ENCODE measurements at places on chromosomes 4 and X.

- DNase-seq = no peak
Measured at GRCh38 chr4:47505666-47506065, 20.6 kb downstream of the ATP10D start.

- no peak for DNase-seq
Measured at GRCh38 chr4:3765271-3766035, 732 bp upstream of the ADRA2C start.

- DNase-seq = no peak
Measured at GRCh38 chr4:33262824-33263223, 2542.7 kb downstream of the PCDH7 start.

DNA sequence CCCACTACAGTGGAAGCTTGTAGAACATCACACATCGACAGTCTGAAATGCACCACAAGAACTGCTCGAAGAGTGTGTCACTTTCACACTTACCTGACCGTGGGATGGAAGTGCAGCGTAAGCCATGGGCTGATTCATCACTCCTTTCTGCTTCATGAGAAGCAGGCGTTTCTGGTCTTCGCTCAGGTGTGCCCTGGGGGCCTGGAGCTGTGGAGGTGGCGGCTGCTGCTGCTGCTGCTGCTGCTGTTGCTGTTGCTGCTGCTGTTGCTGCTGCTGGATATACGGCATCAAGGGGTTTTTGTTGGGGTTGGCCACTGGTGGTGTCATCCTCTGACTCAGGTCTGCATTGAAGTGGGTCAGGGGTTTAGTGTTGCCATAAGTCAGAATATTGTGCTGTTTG lies 223.6 kb downstream of the MGST2 start:
- no peak for DNase-seq

DNA sequence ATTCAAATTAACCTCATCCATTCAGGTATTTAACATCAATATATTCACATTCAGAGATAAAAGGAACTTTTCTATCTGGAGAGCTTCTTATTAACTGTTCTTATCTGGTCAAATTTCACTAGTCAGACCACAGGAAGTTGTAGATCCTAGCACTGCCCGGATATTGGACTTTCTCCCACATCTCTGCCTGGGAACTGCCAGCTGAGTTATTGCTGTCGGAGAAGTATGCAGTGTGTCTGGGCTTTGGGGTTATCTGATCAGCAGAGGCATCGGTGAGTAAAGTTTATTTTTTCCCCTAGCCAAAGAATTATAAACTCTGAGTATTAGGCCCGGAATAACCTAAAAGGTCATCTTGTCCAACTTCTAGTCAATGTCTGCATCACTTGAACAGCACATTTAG lies 45.1 kb downstream of the OR13H1 start:
- no peak for DNase-seq

DNA sequence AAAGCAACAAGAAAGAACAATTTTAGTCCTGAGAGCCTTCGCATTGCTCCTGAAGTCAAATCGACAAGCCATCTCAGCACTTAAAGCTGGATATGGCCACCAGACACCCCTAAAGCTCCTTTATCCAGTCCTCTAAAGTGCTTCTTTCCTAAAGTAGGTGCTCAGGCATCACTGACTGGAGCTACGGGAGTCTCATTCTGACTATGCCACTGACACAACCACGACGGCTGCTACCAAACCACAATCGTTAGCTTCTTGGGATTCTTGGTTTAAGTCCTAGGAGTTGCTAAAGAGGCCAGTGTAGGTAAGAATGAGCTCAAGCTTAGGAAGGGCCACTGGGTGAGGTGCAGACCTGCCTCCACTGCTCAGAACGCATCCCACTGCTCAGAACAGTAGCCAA lies 1.0 kb downstream of the SLC10A6 start:
- no peak for DNase-seq

DNA sequence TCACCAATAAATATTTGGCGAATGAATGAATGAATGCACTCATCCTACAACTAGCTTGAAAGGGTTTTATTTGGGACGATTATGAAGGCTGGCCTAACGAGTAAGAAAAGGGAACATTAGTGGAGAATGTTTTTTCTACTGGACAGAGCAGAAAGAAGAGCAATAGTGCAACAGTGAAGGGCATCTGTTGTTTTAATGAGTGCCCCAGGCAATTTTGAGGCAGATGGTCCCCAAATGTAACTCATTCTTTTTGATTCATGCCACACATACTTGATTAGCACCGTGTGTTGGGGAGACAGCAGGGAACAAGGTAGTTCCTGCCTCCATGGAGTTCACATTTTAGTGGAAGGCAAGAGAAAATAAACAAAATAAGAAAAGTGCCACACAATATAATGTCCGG lies 22.7 kb upstream of the INTS6L start:
- DNase-seq = no peak

- DNase-seq = no peak
Measured at GRCh38 chr4:1771555-1772305, 21.4 kb upstream of the FGFR3 start.

- no peak for DNase-seq
Measured at GRCh38 chr4:187027272-187027671, 303.6 kb upstream of the FAT1 start.

GRCh38 chr4:76758290-76758882 lies 139.6 kb downstream of the SOWAHB start:
- DNase-seq = no peak

DNA sequence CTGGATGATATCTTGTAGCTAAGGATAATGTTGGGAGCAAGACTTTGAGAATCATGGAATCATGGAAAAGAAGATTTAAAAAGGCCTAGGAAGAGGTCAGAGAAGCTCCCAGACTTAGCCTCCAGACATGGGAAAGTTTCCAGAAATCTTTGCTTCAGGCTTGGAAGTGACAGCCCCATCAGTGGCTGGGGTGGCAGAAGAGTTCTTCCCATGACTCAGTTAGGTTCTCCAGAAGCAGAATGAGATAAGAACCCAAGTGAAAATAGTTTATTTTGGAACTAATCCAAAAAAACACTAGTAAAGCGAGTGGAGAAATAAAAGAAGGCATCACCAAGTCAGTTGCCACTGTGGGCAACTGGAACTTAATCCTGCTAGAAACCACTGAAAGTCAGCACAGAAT lies 506.9 kb downstream of the MID1IP1 start:
- DNase-seq = no peak

GRCh38 chr4:184806711-184807110 lies 19.1 kb downstream of the ACSL1 start:
- DNase-seq = no peak

DNA sequence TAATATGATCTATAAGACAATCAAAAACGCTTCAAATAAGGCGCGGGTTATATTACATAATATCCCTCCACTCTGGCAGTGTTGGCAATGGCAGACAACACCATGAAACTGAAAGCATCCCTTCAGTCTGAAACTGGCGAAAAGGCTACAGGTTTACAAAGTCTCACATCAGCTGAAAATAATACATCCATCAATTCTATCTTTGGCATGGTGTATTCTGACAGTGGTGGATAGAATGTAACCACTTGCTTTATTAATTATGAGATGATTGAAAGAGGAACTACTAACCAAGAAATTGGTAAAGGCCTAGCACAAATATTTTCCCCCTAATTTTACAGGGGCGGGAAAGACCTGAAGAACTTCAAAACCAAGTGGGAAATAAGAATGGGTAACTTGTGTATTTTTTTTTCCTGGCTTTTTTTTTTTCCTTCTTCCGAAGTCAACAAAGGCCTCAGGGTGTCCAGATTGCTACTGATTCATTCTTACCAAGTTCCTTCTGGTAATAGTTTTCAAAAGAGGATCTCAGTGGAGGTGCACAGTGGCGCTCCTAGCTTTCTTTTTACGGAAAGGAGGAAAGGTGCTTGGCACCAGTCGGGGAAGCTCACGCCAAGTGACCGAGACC lies 728 bp downstream of the UBA6 start:
- DNase-seq = peak; percentile 32

DNA sequence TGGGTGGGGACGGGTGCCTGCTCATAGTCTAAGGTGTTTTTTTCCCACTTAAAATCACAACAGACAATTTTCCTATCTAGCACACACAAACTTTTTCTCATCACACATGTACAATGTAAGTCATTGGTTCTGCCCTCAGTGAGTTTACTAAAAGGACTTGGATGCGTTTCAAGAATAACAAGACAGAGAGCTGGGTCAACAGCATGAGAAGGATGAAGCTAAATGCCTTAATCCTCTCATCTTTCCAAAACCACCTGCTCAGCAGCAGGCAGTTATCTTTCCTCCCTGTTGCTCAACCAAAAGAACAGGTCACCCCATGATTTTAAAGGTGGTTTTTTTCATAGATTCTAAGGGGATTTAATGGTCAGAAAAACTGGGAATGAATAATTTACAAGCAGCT lies 40.1 kb downstream of the OFD1 start:
- DNase-seq = no peak

DNA sequence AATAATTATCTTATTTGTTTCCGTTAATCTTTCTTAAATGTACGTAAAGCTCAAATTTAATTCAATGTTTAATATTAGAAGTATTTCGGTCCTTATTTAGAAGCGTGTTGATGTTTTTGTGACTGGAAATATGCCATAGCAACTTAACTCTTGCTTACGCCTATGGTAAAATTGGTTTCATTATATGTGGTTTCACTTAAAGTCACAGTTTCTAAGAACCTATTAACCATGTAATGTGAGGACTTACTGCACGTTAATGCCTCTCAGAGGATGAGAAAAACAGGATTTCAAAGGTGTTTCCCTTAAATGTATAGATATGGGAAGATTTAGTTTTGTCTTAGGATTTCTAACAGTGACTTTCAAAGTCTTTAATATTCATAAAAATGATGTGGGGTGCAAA lies 206.4 kb upstream of the IL15 start:
- DNase-seq = no peak

- peak; percentile 80 for DNase-seq
Measured at GRCh38 chr4:115515366-115515765, 401.9 kb upstream of the NDST4 start.

DNA sequence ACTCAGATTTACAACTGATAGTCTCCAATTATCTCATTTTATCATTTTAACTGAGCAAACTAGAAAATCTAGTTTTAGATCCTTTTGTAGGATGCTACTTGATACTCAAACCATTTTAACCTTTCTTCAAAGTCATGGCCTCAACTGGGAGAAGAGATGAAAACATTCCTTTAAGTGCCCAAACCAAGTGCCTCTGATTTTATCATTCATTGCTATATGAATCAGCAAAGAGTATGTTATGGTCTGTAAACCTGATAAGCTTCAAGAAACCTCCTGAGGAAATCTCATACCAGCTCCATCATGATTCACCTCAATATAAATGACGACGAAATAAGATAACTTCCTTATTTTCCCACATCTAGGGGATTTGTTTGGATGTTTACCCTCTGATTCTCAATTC lies 119.9 kb downstream of the FAM13A start:
- no peak for DNase-seq

DNA sequence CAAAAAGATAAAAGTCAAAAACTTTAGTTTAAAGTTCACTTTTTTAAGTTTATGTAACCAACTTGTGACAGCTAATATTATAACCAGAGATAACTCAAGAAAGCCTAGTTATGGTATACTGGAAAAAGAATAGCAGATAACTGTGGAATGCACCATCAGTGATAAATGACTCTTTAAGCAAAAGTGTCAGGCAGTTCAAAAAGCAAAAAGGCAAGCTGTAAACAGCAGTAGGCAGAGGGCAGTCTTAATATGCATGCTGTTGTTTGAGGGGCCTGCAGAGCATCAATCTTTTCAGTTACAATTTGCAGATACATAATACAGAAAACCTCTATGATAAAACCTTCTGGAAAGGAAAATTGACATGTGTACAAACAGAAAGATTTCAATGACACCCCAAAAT lies 81.8 kb upstream of the JADE1 start:
- DNase-seq = no peak

GRCh38 chr4:140103676-140104075 lies 50.3 kb downstream of the MAML3 start:
- peak; percentile 86 for DNase-seq

DNA sequence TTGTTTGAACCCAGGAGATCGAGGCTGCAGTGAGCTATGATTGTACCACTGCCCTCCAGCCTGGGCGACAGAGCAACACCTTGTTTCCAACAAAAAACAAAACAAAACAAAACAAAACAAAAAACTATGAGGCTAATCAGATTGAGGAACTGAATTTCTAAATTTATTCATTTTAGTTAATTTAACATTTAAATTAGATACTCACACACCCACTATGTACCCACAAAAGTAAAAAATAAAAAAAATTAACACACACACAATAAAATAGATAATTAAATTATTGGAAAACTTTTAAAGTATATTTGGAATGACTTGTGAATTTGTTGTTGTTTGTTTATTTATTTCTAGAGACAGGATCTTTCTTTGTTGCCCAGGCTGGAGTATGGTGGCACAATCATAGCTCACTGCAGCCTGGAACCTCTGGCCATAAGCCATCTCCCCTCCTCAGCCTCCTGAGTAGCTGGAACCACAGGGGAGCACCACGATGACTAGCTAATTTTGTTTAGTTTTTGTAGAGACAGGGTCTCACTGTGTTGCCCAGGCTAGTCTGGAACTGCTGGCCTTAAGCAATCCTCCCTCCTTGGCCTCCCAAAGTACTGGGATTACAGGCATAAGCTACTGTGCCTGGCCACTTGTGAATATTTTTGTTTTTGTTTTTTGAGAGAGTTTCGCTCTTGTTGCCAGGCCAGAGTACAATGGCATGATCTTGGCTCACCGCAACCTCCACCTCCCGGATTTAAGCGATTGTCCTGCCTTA lies 9.8 kb upstream of the ZNF157 start:
- no peak for DNase-seq

- DNase-seq = no peak
Measured at GRCh38 chr4:5467111-5467510, 241.2 kb downstream of the EVC2 start.

GRCh38 chr4:118171381-118171780 lies 137.1 kb downstream of the NDST3 start:
- no peak for DNase-seq

DNA sequence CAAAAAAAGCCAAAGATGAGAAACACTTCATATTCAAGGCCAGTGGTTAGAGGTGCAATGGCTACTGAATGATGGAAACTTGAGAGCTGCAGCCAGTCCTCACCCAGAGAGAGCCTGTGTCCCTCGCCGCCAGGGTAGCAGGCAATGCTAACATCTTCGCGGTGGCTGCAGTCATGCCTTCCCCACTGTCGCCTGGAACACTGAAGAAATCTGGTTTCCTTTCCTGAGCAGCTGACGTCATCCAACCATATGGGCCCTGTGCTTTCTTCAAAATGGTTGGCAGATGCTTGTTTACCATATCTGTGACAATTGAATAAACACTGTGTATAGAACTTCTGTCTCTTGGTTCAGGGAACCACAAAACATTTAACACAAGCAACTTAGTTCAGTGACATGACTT lies 39.7 kb downstream of the PRSS12 start:
- no peak for DNase-seq

DNA sequence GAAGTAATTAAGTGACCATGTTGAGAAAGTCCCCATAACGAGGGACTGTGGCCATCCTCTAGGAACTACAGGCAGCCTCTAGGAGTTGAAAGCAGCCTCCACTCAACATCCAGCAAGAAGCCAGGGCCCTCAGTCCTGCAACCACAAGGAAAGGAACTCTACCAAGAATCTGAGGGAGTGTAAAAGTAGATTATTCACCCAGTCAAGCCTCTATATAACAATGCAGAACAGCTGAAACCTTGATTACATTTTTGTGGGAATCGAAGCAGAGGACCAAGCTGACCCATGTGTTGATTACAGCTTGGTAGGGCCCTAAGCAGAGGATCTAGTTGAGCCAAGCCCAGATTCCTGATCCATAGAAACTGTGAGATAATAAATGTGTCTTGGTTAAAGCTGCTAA lies 17.1 kb downstream of the RPS6KA6 start:
- DNase-seq = no peak

GRCh38 chr4:95580226-95580625 lies 31.5 kb upstream of the UNC5C start:
- no peak for DNase-seq

All from AML-193 (cell line).